ENCODE measurements at places on chromosomes 7 and 10. TPM values are rescaled to one million over a fixed set of nuclear protein-coding genes. Genes with fewer than 3 reads are reported as not detected.

DNA sequence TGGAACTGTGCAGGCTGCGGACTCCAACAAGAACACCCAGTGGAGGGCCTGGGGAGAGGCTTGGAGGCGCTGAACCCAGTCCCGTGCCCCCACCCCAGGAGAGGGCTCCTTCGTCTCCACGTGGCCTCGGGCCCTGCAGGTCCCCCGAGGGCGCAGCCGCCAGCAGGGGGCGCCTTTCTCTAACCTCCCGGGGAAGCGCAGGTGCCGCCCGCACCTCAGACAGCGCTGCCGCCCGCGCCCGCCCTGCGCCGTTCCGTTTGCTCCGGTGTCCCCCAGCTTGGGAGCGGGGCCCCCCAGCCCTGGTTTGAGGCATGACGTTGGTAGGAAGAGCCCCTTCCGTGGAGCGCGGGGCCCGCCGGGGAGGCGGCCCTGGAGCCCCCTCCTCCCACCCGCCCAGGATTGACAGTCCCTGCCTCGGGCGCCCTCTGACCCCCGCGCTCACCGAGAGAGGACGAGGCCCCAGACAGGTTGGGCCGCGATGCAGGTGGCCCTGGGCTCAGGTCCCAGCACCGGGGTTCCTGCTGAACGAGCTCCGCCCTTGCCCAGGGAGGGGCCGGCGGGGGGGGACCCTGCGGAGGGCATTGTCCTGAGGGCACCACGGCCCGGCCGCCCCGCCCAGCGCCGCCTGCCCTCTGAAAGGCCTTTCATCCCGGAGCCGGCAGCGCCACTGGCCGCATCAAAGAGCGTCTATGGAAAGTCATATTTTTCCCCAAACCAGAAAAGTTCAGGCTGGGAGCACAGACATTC is 42.8 kb downstream of the FOXL3 start:
- peak; percentile 88 for ATAC-seq

- no peak for ATAC-seq
Observed at GRCh38 chr10:2610946-2611345, 456.4 kb upstream of the PFKP start.

DNA sequence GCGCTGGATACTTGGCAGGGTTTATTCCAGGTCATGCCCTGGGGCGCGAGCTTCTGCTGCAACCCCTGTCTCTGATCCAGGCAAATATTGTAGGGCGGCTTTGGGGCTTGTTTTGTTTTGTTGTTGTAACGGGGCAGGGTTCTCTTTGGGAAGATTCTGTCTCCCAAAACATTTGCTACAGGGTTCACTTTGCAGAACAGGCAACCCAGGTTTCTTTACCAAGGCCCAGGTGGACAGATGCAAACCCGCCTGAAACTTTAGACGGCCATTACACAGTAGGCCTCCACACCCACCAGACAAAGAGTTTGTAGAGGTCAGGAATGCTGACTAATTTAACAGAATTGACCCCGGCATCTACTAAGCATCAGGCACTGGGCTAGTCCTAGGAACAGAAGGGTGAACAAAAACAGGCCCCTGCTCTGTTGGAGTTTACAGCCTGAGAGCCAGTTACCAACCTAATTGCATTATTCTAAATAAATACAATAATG is 567 bp upstream of the CDCA7L start:
- ATAC-seq: no peak

DNA sequence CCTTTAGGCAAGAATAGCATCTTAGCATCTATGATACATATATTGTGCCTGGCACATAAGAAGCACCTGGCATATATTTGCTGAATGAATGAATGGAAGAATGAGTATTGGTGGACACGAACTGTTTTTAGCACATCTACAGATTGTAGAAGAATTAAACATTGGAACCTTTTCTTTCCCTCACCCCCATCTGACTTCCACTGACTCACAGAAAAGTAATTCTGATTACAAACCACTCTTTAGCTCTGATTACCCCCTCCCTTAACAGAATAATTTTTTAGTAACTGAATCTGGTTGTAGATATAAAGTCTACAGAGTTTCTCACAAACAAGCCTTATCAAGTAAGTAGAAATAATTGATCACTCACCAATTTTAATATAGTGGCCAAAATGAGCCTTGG is 31.9 kb downstream of the SLC26A4 start:
- ATAC-seq: no peak

The LIPM gene
- not detected for total RNA-seq

- ATAC-seq: no peak
Observed at GRCh38 chr10:80485076-80485945, 31.2 kb downstream of the TSPAN14 start.

- ATAC-seq: peak; percentile 42
Observed at GRCh38 chr10:78433766-78434535, 400.3 kb downstream of the RPS24 start.

Measured in gastroesophageal sphincter (tissue), 4 donors.